ENCODE measurements at places on chromosomes 3 and 15.

GRCh38 chr3:51712511-51712931, 5.7 kb downstream of the GRM2 start:
- DNase-seq: no peak

DNA sequence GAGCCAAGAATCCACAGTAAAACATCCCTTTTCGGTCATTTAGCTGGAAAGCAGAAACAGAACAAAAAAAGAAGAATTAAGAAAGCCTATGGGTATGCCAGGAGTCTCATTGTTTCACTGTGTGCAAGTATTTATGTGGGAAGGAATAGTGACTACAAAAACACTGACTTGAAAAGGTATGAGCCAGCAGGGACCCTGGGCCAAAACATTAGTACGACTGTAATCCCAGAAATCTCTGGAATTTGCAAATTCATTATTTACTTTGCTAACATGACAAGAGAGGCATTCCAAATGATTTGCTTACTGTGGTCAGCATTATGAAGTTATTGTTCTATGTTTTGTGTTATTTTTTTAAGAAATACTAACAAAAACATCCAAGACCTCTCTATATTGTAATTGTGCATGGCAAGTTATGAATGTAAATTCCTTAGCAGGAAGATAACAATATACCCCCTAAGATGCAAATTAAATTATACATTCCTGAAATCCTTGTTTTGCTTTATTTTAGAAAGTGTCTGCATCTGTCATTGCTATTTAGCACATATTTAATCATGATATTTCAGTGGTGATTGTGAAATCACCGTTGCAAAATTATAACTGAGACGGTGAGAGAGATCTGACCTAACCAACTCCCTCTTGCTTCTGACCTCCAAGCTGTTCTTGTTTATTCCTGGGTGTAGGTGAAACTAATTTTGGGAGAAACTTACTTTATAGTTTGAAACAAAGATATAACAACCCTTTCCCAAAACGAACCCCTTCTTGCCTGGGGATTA, 299.2 kb downstream of the ZPLD1 start:
- no peak for DNase-seq

- no peak for DNase-seq
Observed at GRCh38 chr15:66841953-66842681, 140.1 kb downstream of the SMAD6 start.

DNA sequence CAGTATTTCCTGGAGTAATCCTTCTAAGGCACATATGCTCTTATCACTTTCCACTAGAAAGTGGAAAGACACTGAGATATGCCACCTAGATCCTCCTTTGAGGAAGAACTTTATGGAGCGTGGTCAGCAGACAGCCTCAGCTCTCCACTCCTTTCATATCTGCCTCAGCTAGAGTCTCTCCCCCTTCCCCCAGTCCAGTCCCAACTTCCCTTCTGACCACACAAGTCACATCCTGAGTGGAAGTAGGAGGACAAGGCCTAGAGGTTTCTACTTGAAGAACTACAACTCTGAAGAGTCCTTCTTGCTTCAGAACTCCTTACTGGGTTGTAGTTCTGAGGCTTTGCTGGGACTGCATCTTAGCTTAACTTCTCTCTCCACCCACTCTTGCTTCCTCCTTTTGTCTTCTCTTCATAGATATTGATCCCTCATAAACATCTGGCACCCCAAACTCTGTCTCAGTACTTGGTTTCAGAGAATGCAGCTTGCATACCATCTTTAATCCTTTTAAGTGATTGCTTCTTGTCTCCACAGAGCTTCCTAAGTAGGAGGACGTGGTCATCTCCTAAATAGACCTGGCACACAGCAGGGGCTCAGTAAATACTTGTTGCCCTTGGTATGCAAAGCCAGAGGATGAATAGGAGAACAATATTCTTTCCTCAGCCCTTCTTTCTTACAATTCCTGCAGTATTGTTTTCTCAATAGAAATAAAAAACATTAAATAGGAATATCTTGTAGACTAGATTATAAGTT, 109.6 kb downstream of the OXSM start:
- DNase-seq: no peak

DNA sequence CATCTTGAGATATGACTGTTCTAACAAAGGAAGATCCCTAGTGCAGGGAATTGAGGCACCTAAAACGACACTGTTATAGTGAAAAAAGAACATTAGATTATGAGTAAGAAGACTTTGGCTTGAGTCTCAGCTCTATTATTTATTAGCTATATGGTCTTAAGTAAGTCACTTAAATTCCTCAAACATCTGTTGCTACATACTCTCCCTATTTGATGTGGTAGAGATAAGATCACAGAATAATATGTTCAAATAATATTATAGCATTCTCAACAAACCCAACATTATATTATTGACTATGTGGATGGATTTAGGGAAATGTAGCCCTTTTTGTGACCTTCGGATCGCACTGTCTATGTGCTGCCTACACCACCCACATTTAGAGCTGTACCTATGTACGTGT, 136.9 kb downstream of the P2RY1 start:
- no peak for DNase-seq

DNA sequence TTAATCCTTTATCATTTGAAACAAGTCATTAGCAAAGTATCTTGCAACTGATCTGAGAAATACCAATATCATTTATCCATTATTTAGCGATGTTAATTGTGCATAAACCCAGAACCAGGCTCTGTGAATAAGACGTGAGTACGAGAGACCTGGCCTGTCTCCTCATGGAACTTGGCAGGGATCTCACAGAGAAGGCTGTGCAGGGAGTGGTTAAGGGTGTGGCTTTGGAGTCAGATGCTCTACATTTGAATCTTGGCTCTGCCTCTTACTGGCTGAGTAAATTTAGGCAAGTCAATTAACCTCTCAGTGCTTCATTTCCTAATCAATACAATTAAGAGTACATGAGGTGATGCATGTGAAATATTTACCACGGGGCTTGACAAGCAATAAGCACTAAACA, 39.9 kb upstream of the TBL1XR1 start:
- no peak for DNase-seq

DNA sequence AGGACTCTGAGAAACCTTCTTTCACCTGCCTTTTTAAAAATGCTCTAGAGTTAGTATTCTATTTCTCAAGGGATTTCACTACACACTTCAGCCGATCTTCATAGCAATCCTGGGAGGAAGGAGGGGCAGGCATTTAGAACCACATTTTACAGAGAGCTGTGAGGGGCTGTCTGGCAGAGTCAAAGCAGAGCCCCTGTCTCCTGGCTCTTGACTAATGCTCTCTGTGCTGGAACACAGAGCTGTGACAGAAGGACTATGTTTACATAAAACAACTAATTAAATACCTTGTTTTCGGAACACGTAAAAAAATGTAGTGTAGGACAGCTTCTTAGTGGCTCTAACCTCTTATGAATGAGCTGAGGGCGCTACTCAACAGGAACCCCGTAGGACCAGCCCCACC, 7.6 kb upstream of the SPTBN5 start:
- DNase-seq: no peak

- DNase-seq: no peak
Observed at GRCh38 chr3:70973558-70973957, 610.0 kb downstream of the FOXP1 start.

GRCh38 chr3:139470199-139470598, 6.1 kb downstream of the RBP2 start:
- DNase-seq: no peak

GRCh38 chr3:30077746-30078145, 528.7 kb upstream of the TGFBR2 start:
- no peak for DNase-seq

- DNase-seq: peak; percentile 7
Observed at GRCh38 chr3:179037351-179037750, 34.3 kb downstream of the ZMAT3 start.

DNA sequence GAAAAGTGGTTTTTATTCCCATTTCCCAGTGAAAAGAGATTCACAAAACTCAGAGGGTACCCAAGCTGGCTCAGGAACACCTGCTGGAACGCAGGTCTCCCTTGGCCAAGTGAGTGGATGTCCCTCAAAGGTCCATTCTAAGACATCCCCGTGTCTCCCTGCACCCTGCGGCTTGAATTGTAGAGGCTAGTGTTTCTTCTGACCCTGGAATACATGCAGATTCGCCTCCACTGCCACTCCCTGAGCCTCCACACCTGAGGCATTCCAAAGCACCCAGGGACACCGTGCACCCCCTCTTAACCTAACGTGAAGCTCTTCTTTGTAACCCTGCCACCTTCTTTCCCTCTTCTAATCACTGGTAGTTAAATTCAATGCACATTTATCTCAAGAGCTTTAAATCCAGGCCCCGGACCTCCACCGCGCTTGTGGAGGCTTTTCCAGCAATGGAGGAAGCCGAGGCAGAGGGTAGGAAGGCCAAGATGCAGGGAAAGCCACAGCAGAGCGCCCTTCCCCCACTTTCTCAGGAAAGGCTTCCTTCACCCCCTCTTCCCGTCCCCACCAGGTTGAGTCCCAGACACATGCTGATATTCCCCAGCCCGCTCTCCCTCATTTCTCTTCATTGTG, 590 bp upstream of the ITGA11 start:
- DNase-seq: no peak

DNA sequence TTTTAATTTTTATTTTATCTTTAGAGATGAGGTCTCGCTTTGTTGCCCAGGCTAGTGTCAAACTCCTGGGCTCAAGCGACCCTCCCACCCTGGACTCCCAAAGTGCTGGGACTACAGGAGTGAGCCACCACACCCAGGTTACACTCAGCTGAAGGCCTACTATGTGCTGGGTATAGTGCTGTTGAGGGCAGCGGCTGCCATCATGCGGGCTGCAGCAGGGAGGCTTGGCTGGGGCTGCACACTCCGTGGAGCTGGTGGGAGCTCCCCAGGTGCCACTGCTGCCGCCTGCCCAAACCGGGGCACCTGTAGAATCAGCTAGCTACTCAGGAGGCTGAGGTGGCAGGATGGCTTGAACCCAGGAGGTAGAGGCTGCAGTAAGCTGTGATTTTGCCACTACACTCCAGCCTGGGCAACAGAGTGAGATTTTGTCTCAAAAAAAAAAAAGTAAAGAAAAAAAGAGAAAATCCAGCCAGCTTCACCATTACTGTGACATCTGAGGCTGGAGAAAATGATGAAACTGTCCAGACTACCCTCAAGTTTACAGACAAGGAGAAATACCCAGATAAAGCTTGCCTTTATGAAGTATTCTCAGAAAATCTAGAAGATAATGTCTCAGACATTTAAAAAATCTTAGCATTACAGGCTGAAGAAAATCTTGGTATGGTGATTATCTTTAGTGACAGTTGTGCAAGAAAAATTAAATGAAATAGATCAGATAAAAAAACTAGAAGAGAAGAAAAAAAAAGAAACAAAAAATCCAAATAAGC, 42.1 kb downstream of the CRABP1 start:
- DNase-seq: no peak

DNA sequence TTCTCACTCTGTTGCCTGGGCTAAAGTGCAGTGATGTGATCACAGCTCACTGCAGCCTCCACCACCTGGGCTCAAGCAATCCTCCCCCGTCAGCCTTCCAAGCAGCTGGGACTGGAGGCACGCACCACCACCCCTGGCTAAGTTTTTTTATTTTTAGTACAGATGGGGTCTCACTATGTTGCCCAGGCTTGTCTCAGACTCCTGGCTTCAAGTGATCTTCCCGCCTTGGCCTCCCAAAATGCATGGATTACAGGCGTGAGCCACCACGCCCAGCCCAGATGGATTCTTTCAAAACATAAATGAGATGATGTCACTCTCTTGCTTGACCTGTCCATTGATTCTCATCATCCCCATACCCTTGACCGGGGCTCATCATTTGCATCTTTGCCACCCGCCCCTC, 72.6 kb upstream of the SLC6A6 start:
- no peak for DNase-seq

- DNase-seq: no peak
Observed at GRCh38 chr3:58025837-58026569, 17.8 kb downstream of the FLNB start.

All from activated gamma-delta T cell (primary cell).